ENCODE measurements at places on chromosomes 6 and 20.

- no peak for DNase-seq
These were observed 245.0 kb downstream of the RFPL4B start for GRCh38 chr6:112592159-112592558.

DNA sequence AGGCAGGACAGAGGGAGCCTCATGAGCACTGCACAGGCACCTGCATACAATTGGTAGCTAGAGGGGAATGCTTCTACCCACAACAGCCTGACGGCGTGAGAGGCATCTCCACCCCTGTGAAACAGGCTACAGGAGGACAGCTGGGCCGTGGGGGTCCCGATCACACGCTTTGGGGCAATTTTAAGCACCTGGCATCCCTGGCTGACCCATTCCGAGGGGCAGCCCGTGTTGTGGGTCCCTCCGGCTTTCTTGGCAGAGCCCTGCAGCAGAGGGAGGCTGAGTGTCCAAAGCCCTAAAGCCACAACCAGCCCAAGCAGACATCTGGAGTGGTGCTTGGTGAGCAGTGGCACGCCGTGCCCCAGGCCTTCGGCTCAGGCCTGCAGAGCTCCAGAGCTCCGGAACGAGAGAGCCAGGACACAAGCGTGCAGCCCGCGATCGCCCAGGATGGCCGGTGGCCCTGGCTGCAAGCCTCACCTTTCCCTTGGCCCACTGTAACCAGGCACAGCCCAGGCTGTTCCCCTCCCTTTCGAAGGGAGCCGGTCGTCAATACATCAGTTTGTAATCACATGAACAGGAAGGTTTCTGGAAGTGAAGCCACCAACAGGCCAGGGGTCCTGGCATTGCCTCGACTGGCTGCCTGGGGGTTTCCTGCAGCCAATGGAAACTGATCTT lies 81.4 kb downstream of the DLL1 start:
- peak; percentile 2 for DNase-seq

- no peak for DNase-seq
These were observed at the start of gene TRIM40 for GRCh38 chr6:30135757-30136156. TRIM40 (plus strand) TSS chr6:30136140; CDS start chr6:30137037, 897 bp downstream.

GRCh38 chr6:79993911-79994309 lies 10.5 kb upstream of the TTK start:
- no peak for DNase-seq

- no peak for DNase-seq
These were observed 115.6 kb upstream of the PTPN1 start for GRCh38 chr20:50394569-50394968.

GRCh38 chr6:4359108-4359730 lies 223.8 kb upstream of the ECI2 start:
- DNase-seq: no peak

GRCh38 chr6:132052096-132052495 lies 100.9 kb upstream of the CCN2 start:
- DNase-seq: no peak

DNA sequence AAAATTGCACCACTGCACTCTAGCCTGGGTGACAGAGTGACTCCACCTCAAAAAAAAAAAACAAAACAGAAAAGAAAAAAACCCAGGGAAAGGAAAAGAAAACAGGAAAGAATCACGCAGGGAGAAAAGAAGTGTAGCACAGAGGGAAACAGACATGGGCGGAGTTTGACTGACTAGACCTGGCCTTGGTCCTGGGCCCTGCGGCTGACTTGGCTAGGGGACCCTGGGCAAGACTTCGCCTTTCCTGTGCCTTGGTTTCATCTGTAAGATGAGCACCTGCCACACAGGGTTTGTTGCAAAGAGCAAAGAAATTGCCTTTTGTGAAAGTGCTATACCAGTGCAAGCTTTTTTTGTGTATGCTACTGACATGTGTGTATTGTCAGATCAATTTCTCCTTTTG lies 71.3 kb upstream of the KCNG1 start:
- DNase-seq: no peak

GRCh38 chr6:106666282-106667021 lies 37.1 kb downstream of the QRSL1 start:
- DNase-seq: no peak

DNA sequence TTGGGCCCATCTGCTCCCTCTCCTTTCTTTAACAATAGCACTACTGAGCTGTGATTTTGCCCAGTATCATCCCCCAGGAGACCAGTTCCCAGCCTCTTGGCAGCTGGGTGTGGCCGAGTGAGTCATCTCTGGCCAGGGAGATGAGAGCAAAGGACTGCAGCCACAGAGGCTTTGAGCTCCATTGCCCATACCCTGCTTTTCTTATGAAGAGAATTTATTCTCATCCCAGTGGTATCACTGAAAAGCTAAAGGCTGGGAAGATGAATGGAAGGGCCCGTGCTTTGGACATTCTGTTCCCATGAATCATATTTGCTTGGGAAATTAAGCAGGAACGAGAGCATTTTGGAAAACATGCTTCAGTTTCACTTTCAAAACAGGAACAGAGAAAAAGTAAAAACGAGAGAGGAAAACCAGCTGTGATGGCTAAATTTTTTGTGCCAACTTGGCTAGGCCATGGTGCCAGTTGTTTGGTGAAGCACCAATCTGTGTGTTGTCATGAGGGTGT lies 14.9 kb downstream of the CST3 start:
- DNase-seq: no peak

DNA sequence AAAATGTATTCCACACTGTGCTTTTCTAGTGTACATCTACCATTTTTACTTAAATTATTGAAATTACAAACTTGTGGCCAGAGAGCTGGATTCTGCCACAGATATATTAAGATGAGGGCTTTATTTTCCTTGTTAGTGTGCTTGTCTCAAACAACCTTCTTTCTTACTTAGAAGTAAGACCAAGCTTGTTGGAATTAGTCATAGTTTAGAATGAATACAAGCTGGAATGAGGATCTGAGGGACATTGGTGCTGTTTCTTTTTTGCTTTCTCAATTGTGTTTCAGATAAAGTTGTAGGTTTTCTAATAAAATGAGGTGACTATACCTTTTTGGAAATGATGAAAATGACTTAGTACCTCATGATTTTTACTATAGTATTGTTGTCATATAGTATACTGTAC lies 40.3 kb downstream of the UBR2 start:
- no peak for DNase-seq

- DNase-seq: peak; percentile 48
These were observed at the start of gene DSE for GRCh38 chr6:116370760-116371119. DSE (plus strand) TSS chr6:116370947; CDS start chr6:116399251, 28,304 bp downstream.

DNA sequence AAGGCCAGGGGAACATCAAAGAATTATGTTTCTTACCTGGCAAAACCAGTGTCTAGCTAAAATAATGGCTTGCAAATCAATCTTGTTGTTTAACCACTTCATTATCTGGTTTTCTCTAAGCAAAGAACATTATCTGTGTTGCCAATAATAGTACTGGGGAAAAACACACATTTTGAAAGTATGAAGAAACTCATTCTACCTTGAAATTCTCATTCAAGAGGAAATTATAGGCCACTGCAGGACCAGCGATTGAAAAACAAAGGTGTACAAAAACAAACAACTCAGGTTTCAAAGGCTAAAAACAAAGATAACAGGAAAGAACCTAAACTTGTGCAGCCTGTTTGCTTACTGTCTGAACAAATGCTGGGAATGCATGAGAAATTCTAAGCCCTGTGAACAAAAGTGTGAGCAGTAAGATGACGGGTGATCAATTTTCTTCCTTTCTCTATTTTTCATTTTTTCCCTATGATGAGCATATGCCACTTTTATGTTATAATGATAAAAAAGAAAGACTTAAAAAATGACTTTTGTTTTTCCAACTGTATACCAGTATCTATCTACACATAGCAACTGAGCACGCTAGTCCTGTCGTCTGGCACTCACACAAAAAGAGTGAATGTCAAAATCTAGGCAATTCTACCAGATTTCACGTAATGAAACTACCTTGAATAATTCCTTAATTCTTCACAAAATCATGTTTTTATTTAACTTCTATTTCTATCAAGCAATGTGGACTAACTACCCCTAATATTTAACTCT lies 117.9 kb downstream of the SGK1 start:
- DNase-seq: no peak

- DNase-seq: no peak
These were observed 70.0 kb downstream of the NRSN1 start for GRCh38 chr6:24195836-24196597.

- no peak for DNase-seq
These were observed 60.5 kb downstream of the FOXF2 start for GRCh38 chr6:1449896-1450295.

DNA sequence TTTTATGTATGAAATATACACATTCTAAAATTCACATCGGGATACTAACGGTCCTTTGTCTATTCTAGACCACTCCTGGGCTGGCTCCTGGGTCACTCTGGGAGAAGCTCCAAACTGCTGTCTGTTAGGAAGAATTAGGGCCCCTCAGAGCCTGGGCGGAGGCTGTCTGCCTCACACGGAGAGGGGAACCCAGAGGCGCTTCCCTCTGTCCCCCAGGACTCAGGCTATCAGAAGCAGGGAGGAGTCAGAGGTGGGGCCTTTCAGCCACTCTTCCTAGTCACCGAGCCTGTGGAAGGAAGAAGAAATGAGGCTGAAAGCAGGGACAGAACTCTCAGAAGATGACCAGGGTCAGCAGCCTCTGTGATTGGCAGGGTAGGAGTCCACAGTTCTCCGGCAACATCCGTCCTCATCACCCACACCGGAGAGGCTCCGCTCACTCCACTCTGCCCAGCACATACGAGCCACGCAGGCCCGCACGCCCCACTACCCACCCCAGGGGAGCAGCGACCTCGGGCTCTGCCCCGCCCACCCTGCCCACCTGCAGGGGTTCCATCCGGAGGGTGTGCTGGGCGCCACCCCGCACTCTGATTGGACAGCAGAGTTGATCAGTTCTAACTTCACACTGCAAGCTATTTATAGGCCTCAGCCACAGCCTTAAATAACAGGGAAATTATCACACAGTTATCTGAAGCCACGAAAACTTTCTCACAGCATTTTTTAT lies 182.1 kb upstream of the AFDN start:
- DNase-seq: no peak
